ENCODE measurements at places on chromosomes 4 and X.

DNA sequence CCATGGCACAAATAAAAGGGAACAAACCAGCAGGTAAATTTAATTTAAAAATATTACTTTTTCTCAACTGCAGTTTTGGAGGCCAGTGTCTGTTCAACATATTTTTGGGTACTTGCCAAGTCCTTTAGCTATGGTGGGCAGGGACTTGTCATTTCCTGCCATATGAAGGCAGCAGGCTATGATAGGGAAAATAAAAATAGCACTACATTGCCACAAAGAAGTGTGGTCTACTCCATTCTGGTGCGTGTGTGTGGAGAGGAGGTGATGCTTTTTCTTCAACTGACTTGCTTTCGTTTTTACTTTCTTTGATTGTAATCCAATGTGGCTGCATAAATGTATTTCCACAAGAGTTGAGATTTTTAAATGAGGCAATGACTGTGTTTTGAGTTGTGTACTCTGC, 17.2 kb downstream of the GPR174 start:
- no peak for DNase-seq

- no peak for DNase-seq
Observed at GRCh38 chr4:145895056-145895455, 43.6 kb downstream of the ZNF827 start.

- no peak for DNase-seq
Observed at GRCh38 chrX:153339662-153340061, 5.7 kb downstream of the ZNF275 start.

GRCh38 chr4:183431614-183432013, 12.8 kb upstream of the CDKN2AIP start:
- no peak for DNase-seq

DNA sequence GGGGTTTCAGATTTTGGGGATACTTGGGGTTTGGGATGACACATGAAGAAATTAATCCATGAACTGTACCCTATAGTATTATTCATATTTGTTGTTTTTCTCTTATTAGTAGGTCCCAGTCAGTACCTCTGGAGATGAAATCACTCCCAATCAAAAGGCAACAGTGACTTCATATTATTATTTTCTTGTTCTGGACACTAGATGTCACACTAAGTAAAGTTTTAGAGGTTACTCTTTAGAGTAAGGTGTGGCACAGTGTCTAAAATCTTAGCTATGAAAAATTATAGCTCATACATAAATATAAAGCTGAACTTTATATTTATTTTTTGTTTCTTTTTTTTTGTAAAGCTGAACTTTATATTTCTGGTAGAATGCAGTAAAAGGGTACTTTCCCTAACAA, 35.1 kb downstream of the FAM114A1 start:
- DNase-seq: peak; percentile 38
